Stimulated activated CD4-positive, alpha-beta T cell treated with anti-CD3 and anti-CD28 coated beads, Interleukin-15, amount 100 ng/mL, for 24 hours (primary cell): ENCODE measurements at places on chromosomes 4 and X.
A peak's percentile ranks its signal among the peaks of the same experiment; 100 is the strongest.

GRCh38 chr4:94728056-94728766, 29.5 kb upstream of the BMPR1B start:
- no peak for DNase-seq

- no peak for DNase-seq
Measured at GRCh38 chr4:127229855-127230608, 402.7 kb upstream of the INTU start.

DNA sequence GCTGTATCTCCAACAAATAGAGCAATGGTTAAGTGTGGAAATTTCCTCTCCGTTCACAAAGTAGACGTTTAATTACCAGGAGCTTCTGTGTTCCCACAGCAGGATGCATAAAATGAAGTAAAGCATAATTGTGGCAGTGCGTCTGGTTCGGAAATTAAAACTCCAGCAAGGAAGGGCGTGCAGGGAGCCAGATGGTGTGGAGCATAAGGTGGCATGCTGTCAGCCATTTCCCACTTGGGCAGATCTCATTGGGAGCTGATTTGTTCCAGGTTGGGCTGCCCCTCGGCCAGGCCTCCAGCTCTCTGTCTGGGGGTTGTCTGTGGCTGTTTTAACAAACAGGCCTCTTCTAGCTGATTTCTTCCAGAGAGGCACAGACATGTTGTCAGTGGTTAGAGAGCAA, 182.1 kb upstream of the CLNK start:
- DNase-seq, result no peak

DNA sequence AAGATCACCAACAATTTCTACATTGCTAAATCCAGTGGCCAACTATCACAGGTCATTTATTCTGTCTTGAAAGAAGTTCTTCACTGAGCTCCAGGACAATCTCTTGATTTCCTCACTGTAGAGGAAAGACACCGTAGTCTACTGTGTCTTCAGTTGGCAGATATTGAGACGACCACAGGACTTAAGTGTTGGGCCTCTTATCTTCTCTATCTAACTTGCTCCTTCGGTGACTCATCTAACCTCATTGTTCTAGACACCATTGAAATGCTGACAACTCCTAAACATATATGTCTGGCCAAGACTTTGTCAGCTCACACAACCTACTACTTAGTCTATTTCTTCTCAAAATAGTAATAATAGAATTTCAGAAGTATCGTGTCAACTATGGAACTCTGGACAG, 425.8 kb downstream of the ARAP2 start:
- DNase-seq, result no peak

DNA sequence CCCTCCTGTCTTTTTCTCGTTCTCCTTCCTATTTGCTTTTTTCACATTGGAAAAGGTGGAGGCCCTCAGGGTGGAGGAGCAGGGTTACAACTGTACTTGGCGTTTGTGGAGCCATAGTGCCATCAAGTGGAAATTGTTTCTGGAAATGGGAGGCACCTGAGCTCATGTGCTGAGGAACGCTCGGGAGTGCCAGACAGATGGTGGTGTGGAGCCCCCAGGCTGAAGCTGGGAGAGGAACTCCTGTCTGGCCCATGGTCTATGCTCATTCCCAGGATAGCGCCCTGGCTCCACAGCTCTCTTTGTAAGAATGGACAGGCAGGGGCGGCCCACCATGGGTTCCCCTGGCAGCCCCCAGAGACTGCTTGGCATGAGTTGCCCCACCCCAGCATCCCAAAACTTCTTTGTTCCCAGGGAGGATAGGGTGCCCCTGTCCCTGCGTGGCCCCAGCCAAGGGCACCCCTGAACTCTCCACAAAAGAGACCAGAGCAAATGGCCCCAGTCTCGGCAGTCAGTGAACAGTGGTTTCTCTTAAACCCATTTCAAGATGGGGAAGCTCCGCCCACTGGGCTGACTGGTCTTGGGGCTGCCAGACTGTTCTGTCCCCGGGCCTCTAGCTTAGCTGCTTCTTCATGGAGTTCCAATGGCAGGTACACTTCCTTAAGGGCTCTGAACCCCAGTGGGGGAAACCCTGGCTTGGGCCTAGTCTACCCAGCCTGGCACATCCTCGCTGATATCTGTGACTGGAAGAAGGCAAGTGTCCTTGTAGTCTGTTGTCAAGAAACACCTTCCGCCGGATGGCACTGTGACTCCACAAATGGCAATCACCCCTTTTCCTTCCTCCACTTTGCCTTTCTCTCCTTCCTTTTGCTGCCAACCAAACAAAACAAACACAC, 70.1 kb downstream of the NBDY start:
- DNase-seq, result no peak

DNA sequence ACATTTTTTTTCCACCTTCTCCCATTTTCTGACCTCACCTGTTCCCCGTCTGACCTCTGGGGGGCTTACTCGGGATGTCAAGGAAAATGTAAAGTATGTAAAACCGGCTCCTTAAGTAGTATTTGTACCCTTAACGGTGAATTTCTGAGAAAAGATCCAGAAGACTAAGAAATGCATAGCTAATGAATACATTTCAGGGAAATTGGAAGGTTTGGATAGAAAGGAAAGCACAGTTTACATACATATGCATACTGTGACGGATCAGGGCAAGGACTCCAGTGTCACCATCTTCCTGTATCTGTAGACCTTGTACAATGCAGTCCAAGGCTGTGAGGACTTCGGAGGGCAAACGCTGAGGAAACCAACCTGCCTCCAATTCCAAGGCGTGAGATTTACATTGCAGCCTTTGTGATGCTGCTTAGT, 2185.9 kb upstream of the TENM3 start:
- no peak for DNase-seq

- DNase-seq, result no peak
Measured at GRCh38 chrX:13875572-13875971, 58.7 kb upstream of the GPM6B start.

- no peak for DNase-seq
Measured at GRCh38 chr4:153028535-153028934, 92.4 kb downstream of the FHDC1 start.

GRCh38 chr4:170979736-170980135, 833.5 kb upstream of the GALNTL6 start:
- no peak for DNase-seq

- DNase-seq, result no peak
Measured at GRCh38 chr4:16496501-16496900, 270.2 kb upstream of the TAPT1 start.

GRCh38 chr4:66017671-66018070, 347.4 kb upstream of the EPHA5 start:
- no peak for DNase-seq

DNA sequence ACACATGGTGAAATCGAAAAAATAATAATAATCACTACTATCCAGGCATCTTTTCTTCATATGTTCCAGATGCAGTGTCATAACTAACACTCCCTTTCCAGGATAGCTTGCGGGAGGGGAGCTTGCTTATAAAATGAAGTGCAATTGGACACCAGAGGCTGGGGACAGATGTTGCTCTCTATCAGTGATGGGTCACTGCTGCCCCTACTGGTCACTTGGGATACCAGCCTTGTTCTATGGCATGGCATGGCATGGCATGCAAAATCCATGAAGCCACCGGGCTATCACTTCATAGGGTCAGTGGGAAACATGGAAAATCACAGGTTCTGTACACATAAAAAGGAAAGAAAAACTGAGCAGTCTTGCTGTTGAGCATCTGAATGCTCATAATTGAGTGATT, 168.1 kb downstream of the GLRA2 start:
- peak; percentile 36 for DNase-seq

DNA sequence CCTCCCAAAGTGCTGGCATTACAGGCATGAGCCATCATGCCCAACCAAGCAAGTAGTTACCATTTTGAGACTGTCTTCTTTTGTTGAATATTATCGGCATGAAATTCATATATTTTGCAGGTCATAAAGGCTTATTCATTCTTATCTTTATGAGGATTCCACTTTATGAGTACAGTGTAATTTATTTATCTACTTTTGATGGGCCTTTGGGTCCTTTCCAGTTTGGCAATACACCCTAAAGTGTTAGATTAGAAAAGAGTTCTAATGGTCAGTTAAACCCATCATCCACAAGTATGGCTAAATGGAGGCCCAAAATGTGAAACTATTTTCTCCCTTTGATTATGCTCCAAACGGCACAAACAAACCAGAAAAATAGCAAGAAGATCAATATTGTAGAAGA, 10.9 kb upstream of the ABCG2 start:
- no peak for DNase-seq

DNA sequence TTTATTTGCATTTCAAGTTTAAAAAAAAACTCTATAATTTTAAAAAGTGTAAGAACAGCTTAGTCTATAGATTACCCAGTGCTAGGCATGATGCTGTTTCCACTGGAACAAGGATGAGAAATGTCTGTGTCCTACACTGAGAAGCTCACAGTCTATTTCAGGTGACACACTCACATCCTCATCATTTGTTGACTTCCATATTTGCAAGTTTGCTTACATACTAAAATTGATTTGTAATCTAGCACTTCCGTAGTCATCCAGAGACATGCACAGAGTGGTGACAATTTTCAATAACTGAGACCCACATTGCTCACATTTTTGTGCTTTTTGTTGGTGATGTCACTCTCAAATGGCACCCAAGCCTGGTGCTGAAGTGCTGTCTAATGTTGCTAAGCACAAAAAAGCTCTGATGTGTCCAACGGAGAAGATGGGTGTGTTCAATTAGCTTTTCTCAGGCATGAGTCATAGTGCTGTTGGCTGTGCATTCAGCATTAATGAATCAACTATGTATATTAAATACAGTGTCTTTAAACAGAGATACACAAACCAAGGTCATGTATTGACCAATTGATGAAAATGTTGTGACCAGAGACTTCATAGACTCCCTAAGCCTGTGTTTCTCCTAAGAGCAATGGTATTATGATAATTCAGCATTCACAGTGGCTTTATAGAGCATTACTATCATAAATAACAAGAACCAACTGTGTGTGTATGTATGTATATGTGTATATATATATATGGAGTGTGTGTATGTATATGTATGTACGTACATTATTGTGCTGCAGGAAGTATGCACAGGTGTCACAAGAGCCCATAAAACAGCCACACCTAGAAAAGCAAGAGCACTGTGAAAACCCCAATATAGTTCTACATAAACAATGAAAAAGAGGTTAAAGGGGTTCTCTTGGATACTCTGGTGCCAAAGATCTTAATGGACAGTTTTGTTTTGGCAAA, 31.2 kb upstream of the VCX3B start:
- DNase-seq, result no peak

DNA sequence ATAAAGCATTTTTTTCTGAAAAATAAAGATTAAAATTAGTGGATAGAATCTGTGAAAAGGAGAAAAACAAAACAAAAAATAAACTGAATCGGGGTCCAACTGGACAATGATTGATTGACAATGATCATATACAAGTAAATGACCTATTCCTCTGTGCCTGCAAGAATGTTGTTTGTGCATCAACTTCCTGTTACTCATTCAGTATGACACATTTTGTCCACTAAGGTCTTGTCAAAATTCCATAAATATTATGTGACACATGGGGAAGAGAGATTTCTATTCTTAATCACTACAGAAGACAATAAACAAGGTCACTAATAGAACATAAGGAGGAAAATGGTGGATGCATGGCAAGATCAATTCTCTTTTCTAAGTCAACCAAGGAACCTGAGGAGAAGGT, 54.9 kb downstream of the F8 start:
- DNase-seq, result no peak

DNA sequence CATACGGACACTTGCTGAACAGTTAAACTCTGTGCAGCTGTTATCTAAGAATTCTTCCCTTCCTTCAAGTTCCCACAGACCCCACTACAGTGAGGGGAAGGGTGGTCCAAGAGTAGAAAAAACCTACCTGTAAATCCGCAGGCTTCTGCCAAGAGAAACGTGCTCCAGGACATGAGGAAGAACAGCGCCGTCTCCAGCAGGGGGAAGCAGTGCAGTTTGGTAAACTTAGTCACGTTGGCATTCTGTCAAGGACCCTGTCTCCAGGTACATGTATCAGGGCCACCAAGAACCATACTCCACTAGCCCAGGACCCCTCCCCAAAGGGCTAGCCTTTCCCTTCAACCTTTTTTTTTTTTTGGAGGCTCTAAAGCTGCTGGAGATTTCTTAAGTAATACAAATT, 79.9 kb downstream of the CHST7 start:
- no peak for DNase-seq

DNA sequence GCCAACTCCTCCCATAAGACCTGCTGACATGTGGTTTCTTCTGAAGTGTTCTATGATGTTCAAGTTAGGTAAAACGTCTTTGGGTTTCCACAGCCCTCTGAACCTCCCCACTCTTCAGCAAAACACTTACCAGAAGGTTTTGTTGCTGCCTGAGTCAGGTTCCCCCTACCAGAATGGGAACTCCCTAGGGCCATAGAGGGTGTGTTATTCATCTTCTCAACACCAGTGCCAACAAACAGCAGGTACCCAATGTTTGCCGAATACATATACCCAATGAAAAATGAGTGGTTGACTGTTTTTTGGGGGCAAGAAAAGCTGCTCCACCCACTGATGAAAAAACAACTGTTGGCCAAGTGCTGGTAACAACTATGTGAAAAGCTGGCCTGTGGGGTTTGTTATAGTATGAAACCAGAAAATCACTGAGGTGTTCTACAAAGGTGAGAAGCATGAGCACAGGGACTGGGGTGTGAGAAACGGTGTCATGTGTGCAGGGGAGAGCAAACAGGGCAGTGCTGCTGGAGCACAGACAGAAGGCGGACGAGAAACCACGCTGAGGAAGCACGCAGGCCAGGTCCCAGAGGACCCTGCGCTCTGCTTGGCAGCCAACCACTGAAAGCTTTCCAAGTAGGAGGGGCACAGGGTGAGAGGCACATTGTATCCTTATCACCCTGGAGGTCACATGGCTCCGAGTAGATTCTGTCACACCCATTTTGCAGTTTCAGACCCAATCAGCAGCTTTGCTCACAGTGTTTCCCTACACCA, 28.8 kb downstream of the ATP8A1 start:
- DNase-seq, result peak; percentile 38

- no peak for DNase-seq
Measured at GRCh38 chr4:142683997-142684396, 162.1 kb downstream of the INPP4B start.

DNA sequence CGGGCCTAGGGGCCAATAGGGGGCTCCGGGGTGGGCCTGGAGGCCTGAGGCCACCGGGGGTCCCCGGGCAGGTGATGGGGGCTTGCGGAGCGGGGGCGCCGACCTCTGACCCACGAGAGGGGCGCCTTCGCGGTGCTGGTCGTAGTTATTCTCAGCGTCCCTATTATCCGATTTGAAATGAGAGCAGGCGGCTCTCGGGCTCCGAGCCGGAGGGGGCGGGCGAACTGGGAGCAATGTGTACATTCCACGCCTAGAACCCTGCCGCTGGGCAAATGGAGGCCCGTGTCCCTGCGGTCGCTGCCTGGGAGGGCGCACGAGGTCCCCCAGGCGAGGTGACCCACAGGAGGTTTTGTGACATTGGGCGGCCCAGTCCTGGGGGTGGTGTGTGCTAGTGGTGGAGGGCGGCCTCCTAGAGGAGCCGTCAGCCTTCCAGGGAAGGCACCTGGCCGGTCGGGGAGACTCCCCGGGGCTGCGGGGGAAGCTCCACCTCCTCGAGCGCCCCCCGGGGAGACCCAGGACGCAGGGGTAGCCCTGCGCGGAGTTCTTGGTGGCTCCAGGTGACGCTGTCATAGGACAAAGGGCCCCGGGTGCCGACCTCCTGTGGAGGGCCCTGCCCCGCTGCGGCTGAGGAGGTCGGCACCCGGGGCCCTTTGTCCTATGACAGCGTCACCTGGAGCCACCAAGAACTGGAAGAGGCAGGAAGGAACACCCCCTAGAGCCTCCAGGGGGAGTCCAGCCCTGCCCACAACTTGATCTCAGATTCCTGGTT, 102.6 kb upstream of the PRKX start:
- DNase-seq, result peak; percentile 55

- peak; percentile 13 for DNase-seq
Measured at GRCh38 chr4:48943387-48943786, 36.8 kb upstream of the OCIAD2 start.
